ENCODE measurements at places on chromosomes 3 and 15.

DNA sequence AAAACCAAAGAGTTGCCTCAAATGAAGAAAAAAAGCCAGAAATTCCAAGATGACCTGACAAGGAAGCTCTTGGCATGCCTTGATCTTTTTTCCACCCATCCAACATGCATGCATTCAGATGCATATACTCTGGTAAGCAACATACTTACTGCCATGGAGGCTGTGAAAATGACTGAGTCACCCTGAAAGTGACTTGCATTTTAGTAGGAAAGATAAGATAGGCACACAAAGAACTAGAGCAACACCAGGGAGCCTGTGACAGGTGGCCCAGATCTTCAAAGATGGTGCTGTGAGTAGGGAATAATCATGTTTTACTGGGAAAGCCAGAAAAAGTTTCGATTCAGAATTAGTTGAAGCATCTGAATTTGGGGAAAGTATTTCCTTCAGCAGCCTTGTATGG lies 185.1 kb upstream of the SLCO3A1 start:
- no peak for DNase-seq

DNA sequence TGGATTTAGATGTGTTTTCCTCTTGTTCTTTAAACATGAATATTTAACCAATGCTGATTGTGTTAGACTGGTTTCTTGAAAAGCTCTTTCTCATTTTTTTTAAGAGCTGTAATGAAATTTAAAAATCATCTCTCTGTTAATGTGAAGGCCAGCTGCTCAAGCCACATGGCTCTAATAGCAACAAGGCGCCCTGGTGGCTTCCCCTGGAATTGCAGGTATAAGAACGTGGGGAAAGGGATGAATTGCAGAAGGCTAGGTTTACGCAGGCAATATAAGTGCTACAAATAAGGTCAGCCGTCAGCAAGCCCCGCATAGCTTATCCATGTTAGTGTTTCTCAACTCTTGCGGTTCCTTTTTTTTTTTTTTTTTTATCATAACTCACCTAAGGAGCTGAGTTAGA lies 108.5 kb downstream of the SAMMSON start:
- DNase-seq, result no peak

DNA sequence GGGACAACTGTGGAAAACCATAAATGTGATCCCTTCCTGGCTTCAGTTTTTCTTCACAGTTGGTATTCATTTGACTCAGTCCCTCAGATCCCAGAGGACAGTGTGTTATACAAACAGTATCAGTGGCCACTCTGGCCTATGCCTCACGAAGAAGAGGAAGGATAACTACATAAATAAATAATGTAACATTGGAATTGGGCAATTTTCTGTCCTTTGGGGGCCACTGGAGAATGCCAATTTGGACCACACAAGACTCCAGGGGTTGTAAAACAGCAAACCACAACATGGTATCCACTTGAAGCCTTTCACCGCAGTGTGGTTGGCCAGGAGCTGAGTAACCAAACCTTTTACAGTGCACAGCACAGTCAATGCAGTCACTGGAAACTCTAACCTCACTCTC lies 1077.0 kb downstream of the ROBO2 start:
- DNase-seq, result no peak

- no peak for DNase-seq
Measured at GRCh38 chr3:68793759-68794701, 138.3 kb downstream of the TAFA4 start.

DNA sequence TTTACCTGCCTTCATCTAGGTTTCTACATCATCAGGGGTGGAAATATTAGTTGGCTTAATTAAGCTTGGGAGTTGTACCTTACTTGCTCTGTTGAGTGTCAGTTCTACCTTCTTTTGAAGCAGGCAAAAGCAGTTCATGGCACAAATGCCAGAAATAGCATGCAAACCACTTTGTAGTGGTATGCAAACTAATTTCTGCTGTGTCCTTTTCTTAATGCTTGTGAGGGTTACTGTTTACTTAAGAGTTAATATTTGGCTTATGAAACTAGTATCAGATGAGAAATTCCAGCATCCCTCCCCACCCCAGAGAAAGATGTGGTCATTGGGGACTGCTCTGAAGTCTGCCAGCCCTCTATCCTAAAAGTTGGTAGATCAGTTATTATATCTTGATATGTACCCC lies 7.1 kb downstream of the ATP2C1 start:
- no peak for DNase-seq

GRCh38 chr3:30774062-30774461 lies 120.4 kb downstream of the GADL1 start:
- DNase-seq, result no peak

GRCh38 chr3:140296796-140297352 lies 361.9 kb downstream of the CLSTN2 start:
- peak; percentile 78 for DNase-seq

- DNase-seq, result no peak
Measured at GRCh38 chr15:100105101-100105500, 236.7 kb downstream of the ADAMTS17 start.

GRCh38 chr15:29516929-29517328 lies 247.3 kb upstream of the NSMCE3 start:
- no peak for DNase-seq
